NCI-H1092 (cell line): ENCODE measurements at places on chromosomes 7 and 10.

- no peak for DNase-seq
Observed at GRCh38 chr7:25392588-25393338, 164.5 kb upstream of the NPVF start.

DNA sequence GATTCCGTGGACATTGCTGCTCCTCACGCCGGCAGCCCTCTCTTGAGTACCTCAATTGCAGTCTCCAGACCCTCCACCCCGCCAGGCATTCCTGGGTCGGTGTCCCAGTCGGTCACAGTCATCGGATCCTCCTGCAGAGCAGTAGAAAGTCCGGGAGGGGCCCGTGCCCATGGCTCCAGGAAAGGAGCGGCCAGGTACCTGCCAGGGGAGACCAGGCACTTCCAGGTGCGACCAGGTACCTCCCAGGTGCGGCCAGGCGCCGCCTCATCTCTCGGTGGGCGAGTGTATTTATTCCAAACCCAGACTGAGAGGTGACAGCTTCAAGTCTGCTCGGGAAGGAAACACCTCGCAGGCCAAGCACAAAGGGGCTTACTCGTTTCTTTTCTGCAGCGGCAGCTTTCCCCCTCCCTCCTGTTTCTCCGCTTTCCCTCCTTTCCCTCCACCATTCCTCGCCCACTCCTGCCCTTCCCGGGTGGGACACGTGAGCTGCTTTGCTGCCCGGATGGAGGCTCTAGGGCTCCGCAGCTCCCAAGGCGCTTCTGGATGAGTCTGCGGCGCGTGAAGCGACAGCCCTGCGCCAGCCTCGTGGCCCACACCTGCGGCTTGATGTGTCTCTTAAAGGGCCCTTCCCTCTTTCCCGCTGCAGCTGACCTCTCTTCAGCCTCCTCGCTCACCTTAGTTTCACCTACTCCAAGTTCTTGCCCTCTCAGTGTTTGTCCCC is 39.4 kb upstream of the AGK start:
- no peak for DNase-seq

GRCh38 chr10:100653238-100653956 is 92.0 kb upstream of the PAX2 start:
- DNase-seq, result no peak

DNA sequence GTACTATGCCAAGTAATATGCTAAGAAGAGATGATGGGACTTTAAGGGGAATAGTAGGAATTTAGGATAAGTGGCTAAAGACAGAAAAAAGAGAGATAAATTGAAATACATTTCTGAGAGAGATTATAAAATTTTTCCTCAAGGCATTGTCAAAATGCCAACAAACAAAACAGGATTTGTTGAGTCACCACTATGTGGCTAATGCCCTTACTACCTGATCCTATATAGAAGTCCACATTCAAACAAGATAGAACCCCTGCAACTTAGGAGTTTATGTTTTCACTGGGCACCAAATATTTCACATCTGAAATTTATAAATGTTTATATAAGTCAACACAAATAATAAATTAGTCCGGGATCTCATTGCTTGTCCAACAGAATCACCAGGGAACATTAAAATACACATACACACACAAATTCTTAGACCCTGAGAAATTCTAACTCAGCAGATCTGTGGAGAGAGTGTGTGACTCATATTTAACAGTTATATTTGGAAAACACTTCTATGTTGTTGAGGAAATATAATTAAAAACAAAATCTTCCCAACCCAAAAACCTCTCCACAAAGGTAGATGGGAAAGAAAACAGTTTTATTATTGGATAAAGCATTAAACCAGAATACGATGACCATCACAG is 154.3 kb downstream of the PPP1R3A start:
- no peak for DNase-seq
